AG04449 (cell line): ENCODE measurements at places on chromosomes 11 and 22.

DNA sequence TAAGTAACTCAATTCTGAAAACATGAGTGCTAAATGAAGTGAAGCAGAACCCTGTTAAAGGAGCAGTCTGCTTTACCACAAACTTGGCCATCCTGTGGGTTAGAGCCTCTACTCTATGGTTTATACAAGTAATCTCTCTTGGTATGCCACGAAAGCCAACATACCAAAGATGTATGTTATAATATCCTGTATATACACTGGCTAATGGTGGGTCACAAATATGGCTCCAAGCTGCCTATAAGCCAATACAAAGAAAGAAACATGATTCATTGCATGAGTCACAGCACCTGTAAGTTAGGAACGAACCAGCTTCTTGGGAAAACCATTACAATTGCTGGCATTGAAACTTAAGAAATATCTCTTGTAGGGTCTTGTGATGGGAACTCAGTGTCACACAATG is 16.1 kb downstream of the XRRA1 start:
- DNase-seq = no peak

DNA sequence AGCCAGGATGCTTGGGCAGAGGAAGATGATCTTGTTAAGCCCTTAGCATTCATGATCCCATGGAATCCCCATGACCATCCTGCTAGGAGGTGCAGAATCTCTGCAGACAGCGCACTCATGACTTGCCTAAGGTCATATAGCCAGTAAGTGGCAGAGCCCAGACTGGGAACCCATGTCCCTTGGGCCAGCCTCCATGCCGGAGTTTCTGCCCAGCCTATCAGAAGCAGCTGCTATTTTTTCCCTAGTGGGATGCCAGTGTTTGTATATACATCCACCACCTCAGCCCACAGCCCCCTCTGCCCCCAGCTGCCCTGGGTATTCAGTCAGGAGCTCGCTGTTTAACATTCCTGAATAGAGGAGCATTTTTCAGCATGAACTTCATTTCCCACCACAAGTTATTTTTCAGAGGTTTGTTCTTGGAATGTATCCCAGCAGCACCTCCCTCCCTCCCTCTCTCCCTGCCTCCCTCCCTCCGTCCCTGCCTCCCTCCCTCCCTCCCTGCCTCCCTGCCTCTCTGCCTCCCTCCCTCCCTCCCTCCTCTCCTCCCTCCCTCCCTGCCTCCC is 34.4 kb upstream of the SUSD2 start:
- DNase-seq = peak; percentile 72

- no peak for DNase-seq
Observed at GRCh38 chr22:45577746-45578523, 75.3 kb downstream of the FBLN1 start.

- no peak for DNase-seq
Observed at GRCh38 chr11:77457340-77457739, 16.6 kb downstream of the PAK1 start.

DNA sequence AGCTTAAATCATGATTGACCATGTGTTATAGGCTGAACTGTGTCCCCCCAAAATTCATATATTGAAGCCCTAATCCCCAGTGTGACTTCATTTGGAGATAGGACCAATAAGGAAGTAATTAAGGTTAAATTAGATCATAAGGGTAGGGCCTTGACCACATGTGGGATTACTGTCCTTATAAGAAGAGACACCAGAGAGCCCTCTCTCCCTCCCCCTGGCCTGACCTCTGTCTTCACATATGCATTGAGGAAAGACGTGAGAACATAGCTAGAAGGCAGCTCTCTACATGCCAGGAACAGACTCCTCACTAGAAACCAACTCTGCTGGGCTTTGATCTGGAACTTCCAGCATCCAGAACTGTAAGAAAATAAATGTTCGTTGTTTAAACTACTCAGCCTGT is 13.6 kb upstream of the NUP50 start:
- DNase-seq = no peak

- DNase-seq = peak; percentile 74
Observed at GRCh38 chr11:132032555-132032954, 662.1 kb downstream of the NTM start.

DNA sequence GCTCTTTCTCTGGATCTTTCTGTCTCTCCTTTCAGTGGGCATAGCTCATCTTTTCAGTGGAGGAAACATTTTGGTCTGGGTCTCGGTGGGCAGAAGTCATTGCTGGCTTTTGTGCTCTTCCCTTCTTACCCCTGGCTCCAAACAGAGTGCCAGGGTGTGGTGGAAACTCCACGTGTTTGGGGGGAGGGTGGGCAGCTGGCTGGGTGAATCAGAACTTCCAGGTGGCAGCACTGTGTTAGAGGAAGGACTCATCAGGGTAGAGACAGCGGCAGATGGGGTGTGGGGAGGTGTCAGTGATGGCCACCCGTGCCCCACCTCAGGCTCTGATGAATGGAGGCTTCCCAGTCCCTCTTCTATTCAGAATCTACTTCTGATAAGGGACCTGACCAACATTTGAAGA is 114.0 kb downstream of the GRIK4 start:
- no peak for DNase-seq

GRCh38 chr22:25658633-25659032 is 83.4 kb upstream of the MYO18B start:
- no peak for DNase-seq

DNA sequence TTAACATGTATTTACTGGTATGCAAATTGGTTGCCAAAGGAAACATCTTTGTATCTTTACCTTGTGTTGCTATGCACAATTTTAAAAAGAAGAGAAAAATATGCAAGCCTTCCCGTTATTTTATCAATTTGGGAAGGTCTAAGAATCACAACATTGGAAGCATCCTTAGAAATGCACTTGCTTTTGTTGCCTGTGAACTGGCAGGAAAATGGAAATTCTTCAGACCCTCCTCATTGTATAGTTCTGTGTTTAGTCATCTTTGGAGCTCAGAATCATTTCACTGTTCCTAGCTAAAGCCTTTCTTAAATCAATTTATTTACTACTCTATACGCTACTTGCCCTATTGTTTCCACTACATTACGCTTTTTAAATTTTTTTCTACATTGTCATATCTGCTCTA is 574.5 kb downstream of the DLG2 start:
- no peak for DNase-seq

- no peak for DNase-seq
Observed at GRCh38 chr22:40039482-40040115, 44.8 kb downstream of the FAM83F start.

DNA sequence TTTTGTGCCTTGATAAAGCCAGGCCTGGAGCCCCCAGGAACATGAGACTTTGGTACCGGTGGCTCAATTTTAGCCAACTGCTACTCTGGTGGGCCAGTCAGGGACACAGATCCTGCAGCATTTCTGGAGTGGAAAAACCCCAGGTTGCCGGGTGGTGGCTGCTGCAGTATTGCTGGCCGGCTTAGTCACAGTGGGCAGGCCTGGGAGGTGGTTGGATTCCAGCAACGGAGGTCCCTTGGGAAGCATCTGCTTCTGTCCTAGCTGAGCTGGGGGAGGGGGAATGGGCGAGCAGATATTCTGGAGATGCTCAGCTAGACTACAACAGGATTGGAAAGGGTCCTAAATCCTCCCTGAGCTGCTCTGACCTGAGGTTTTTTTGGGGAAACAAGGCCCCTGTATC is 31.6 kb upstream of the ACCSL start:
- peak; percentile 53 for DNase-seq

DNA sequence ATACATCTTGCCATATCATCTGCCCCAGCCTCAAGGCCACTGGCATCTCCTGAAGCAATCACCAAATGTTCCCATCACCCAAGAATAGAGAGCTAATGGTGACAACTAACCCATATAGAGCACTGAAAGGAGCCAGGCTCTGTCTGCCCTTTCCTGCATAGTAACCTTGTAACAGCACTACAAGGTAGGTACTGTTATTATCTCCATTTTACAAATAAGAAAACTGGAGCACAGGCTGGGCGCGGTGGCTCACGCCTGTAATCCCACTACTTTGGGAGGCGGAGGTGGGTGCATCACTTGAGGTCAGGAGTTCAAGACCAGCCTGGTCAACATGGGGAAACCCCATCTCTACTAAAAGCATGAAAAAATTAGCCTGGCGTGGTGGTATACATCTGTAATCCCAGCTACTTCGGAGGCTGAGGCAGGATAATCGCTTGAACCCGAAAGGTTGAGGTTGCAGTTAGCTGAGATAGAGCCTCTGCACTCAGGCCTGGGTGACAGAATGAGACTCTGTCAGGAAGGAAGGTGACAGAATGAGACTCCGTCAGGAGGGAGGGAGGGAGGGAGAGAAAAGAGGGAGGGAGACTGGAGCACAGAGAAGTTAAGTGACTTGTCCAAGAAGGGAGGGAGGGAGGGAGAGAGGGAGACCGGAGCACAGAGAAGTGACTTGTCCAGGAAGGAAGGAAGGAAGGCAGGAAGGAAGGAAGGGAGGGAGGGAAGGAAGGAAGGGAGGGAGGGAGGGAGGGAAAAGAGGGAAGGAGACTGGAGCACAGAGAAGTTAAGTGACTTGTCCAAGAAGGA is 2.2 kb downstream of the SLC35F2 start:
- no peak for DNase-seq

GRCh38 chr11:129141748-129142523 is 50.2 kb downstream of the ARHGAP32 start:
- DNase-seq = no peak

GRCh38 chr22:49423125-49423650 is 404.5 kb downstream of the BRD1 start:
- DNase-seq = no peak

DNA sequence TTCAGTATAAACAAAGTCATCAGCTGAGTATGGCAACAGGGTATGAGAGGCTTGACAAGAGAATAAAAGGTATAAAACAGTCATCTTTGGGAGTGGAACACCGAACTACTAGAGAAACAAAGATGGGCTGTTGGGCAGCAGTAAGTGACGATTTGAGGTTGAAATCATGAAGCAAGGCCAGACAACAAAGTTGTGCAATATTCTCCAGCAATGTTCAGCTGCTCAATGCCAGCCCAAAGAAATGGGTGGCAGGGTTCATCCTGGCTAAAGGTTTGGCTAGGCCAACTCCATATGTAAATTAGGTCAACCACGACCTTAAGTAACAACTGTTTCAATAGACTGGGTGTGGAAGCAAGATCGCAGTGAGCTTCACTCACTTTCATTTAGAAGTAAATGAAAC is 6.2 kb downstream of the APIP start:
- no peak for DNase-seq

GRCh38 chr11:109512249-109512648 is 90.3 kb downstream of the C11orf87 start:
- no peak for DNase-seq

DNA sequence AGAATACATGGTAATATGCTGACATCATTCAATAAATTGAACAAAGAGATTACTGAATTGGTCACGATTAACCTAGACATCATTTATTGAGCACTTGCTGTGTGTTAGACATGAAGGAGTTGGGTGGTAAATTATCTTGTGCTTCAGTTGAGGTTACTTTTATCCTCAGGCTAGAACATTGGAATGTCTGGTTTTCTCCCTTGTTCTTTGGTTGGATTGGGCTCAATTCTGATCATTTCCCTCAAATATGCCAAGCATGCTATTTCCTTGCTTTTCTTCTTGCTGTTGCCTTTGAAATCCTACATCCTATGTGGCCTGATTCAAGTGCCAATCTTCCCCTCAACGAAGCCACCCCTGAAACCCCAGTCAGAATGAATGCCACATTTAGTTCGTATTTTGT is 65.8 kb downstream of the DEUP1 start:
- no peak for DNase-seq

- no peak for DNase-seq
Observed at GRCh38 chr22:49785841-49786471, 41.7 kb downstream of the BRD1 start.

DNA sequence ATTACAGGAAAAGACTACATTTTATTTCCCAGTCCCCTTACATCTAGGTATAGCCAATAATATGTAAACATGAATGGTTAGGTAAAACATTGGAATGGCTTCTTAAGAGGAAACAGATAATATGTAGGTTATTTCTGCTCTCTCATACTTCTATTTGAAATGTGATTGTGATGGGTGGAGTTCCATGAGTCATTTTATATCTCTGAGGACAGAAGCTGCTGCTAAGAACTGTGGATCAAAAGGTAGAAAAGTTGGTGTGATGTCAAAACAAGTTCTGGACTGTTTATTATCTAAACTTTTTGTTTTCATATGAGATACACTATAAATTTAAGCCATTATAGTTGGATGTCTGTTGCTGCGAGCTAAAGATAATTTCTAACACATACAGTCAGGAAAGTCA is 799.4 kb upstream of the TENM4 start:
- DNase-seq = no peak

GRCh38 chr11:2982214-2982613 is 9.9 kb downstream of the NAP1L4 start:
- DNase-seq = no peak

DNA sequence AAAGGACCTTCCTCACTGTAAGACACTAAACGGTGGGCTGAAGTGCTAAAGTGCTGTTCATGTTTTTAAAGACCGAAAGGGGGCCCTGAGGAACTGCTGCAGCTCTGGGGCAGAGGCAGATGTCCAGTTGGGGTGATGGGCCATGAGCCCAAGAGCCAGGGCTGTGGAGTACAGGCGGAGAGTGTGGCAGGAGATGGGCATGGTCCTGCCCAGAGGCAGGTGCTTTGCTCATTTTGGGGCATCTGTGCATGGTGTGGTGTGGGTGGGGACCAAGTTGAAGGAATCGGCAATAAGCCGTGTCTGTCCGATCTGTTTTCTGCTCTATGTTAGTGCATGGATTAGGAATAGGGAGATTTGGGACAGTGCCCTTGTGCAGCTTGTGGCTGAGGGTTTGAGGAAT is 258.3 kb downstream of the NTM start:
- DNase-seq = no peak

DNA sequence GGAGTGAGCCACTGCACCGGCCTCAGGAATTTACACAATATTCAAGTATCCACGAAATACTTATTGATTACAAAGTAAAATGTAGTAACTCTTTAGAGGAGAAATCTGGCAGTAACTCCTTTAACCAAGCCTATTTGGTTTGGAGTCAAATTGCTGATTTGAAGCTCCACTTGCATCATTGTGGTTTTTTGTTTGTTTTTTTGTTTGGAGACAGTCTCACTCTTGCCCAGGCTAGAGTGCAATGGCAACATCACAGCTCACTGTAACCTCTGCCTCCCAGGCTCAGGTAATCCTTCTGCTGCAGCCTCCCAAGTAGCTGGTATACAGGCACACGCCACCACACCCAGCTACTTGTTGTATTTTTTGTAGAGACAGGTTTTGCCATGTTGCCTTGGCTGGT is 6.4 kb upstream of the QSER1 start:
- DNase-seq = no peak

DNA sequence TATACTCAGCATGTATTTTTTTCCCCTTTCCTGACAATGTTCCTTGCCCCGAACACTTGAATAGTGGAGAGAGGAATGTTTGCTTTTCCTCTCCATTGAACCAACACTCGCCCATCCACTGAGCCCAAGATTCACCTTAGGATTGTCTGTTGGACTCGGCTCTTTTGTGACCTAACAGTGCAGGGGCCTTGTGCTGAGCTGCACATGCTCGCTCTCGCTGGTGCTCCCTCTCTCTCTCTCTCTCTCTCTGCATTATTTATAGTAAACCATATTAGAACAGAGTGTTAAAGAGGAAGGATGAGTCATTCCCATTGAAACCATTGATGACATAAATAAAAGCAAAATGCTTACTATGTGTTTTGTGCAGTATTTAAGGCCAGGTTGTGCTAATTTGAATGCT is 20.7 kb downstream of the ZBTB16 start:
- no peak for DNase-seq
